Fibroblast of skin of abdomen (primary cell): ENCODE measurements at places on chromosomes 7 and 10.

- no peak for DNase-seq
Observed at GRCh38 chr7:142796501-142797390, 26.0 kb downstream of the PRSS2 start.

GRCh38 chr10:83371696-83372490, 767.4 kb upstream of the GHITM start:
- peak; percentile 14 for DNase-seq

DNA sequence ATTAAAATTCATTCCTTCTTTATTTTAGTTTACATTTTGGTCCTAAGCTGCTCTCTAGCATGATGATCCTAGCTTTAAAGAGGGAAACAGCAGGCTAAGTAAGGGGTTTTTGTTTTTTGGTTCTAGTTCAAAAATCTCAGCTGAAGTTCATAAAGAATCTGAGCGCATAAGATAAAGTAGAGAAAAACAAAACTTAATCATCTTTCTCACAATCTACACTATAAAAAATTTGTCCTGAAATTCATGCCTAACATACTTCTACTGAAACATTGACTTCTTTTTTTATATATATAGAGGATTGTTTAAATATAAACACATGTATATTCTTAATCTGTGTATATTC, 6.8 kb upstream of the IGF2BP3 start:
- no peak for DNase-seq

- DNase-seq = no peak
Observed at GRCh38 chr7:22435720-22436119, 64.3 kb downstream of the STEAP1B start.
